ENCODE measurements at places on chromosomes 5 and 9.

DNA sequence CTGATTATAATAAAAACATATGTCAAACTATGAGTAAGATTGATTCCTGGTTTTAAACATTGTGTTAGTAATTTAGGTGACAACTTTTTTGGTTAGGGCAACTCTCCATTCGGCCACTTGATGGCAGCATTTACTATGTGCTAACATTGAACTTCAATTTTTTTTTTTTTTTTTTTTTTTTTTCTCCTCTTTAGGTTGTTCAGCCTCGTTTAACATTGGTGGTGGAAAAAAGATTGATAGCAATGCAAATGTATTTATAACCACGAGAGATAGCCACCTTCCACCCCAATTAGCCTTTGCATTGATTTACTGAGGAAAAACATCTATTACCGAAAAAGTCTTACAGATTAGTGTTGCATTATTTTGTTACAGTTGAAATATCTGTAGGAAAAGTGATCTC is 159.1 kb downstream of the CSNK1G3 start:
- no peak for DNase-seq

DNA sequence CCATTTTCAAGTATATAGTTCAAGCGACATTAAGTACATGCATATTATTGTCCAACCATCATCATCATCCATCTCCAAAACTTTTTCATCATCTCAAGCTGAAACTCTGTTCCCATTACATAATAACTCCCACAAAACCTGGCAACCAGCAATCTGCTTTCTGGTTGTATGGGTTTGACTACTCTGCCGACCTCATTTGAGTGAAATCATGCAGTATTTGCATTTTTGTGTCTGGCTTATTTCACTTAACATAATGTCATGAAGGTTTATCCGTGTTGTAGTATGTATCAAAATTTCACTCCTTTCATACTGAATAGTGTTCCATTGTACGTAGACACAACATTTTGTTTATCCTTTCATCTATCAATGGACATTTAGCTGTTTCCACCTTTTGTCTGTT is 74.8 kb downstream of the SGCD start:
- DNase-seq, result no peak

DNA sequence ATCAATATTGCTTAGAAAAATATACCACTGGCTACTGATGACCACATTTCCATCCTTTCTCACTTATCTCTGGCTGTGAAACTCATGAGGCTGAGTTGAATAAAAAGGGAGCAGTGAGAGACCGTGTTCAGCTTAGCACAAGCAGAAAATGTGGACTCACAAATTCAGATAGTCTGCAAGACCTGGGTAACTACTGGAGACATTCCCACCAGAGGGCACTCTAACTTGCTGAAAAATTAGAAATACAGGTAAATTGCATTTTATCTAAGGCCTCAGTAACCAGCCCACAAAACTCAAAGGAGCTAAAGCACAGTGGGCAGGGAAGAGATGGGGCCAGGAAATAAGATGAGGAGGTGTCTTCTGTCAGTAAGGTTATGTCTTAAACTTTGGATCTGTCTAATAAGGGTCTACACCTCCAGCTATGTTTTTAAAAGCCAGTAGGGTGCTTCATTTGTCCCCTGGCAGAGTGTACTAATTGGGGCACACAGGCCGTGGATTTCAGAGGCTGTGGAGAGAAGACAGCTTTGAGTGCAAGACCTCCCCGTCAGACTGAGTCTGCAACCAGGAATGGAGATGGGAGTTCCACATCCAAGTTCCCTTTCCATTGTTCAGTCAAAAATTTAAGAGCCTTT is 8.7 kb upstream of the NDUFB6 start:
- DNase-seq, result no peak

DNA sequence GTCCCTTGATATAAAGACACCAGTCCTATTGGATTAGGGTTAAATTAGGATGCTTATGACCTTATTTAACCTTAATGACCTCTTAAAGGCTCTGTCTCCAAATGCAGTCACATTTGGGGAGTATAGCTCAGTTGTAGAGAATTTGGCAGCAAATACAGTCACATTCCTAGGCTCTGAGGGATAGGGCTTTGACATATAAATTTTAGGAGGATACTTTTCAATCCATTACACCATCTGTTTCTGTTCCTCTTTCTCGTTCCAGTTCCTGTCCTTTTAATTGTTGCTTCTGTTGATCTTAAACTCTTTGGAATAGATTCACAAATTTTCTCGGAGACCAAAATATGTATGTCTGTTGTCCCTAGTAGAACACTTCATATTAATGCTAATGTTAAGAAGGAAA is 390.0 kb upstream of the PCSK5 start:
- DNase-seq, result no peak

DNA sequence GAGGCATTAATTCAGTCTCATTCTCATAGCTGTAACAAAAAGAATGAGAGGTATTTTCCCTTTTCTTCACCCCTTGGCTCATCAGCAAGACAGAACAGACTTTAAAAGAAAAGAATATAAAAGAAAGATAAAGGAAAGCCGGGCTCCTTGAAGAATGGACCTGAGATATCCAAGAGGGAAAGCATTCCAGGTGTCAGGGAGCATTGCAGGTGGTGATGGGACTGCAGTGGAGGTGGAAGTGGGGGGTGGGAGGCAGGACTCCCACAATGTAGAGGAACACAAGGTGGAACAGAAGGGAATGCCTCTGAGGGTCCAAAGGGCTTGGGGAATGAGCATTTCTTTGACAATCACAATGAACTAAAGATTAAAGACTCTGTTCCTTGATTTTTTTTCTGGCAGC is 10.7 kb upstream of the PUM3 start:
- DNase-seq, result no peak

DNA sequence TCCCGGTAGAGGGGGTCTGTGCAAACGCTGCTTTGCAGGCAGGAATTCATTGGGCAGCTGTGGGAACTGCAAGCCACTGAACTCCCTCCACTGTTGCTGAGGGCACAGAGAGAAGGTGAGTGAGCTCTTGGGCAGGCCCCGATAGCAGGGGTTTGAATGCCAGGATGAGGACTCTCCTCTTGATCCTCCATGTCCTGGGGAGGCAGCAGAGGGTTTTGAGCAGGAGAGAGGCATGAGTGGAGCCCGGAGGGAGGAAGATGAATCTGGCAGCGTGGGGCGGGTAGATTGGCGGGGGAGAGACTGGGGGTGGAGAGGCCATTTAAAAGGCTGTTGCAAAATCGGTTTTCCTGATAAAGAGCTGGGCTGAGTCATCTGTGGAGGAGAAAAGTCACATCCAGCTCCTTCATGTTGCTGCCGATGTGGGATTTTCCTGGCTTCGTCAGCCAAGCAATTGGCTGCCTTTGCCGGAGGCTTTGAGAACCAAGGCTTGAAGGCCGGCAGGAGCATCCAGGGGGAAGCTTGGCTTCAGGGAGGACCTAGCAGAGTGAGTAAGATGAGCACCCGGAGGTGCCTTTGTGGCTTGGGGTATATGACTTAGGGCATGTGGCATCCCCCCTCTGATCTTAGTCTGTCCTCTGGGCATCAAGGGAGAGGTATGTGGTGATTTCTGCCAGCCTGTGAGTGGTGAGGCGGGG is at the start of gene SYNPO:
Gene SYNPO (plus strand): TSS at position 350 of the 695 bp plus-strand sequence. CDS start 7,616 bp downstream, outside the sequence.
- DNase-seq, result no peak

GRCh38 chr5:33969572-33970452 is 14.7 kb downstream of the SLC45A2 start:
- DNase-seq, result no peak

- no peak for DNase-seq
Measured at GRCh38 chr9:136750526-136750925, 2.2 kb upstream of the LCN6 start.

- no peak for DNase-seq
Measured at GRCh38 chr9:18368206-18368605, 105.7 kb upstream of the ADAMTSL1 start.

GRCh38 chr5:121693864-121694263 is 157.8 kb upstream of the FTMT start:
- DNase-seq, result no peak

GRCh38 chr5:114636271-114636670 is 274.4 kb downstream of the KCNN2 start:
- DNase-seq, result no peak

- DNase-seq, result no peak
Measured at GRCh38 chr5:39062530-39062929, 11.7 kb downstream of the RICTOR start.

DNA sequence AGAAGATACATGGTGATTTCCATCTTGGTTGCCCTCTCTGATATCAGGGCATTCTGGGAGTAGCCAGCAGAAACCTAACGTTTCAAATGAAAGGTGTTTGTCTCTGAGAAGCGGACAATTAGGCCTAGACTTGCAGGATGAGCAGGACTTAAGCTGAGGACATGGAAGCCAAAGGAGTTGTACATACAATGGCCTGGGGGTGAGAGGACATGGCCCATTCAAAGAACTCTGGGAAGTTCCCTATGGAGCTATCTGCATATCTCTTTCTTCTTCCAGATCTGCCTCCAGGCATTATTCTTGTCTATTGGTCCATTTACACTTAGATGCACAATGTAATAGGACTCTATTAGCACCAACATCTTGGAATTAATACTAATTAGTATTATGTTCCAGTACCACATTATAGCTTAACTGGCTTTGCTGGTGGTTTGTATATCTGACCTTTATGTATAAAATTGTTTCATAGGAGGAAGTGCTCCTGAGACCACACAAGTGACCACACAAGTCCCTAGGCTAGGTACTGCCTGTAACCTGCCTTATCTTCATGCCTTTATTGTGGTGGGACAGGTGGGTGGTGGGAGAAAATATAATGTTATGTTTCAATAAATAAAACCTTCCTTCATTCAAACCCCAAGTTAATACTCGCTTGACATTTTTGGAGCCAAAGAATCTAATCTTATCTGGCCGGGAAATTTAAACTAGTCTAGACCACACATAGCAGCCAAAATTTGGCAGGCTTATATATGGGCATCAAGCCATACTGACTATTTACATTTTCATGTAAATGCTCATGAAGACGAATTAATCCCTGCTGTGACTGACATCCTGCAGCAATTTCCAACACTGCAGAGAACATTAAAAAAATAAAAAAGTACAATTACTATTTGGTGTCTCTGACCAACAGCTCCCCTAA is 52.1 kb upstream of the EQTN start:
- no peak for DNase-seq

DNA sequence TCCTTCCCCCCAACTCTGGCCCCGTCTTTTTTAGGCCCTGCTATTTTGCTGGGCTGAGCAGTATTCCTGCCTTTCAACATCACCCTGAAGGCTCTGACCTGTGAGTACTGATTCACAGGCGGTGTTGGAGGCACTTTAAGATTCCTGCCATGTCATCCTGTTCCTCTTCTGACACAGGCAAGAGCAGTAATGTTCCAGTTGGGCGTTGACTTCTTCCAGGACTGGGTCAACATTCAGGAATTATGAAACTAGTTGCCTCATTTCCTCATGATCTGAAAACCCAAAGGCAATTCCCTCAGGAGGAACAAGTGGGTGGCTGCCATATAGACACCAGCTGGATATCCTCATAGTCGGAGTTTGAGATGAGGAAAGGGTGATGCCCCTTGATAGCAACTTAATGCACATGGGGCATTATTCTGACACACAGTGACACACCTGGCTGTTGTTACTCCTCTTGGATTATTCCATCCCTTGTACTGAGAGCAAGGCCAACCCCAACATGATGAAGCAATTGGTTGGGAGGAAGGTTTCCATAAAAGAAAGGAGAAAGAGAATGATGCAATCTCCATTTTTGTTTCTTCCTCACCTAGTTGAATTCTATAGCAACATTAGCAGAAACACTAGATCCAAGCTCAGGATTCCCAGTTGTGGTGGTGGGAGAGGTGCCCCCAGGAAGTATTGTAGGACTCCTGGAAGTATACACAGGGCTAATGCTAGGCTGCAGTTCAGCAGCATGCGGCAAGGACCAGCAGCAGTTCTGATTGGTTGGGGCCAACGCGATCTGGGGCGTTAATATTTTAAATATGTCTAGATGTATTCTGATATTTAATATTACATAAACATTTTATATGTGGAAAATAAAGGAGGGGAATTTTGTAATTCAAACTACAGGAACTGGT is 19.6 kb upstream of the GLRX start:
- no peak for DNase-seq

DNA sequence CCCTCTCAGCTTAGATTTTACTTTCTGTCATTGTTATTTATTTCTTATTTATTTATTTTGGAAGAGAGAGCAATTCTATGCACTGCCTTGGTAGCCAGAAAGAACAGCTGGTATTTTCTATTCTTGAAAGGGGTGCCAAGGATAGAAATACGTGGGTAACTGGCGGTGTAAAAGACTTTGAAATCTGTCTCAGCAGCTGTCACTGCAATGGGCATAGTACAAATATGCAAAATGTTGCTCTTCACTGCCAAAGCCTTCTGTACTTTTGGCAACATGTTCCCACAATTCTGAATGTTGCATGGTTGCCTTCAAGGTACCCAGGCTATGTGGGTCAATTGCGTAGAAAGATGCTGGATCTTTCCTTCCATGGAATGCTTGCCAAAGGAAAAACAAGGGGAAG is 230.2 kb upstream of the EDIL3 start:
- no peak for DNase-seq

DNA sequence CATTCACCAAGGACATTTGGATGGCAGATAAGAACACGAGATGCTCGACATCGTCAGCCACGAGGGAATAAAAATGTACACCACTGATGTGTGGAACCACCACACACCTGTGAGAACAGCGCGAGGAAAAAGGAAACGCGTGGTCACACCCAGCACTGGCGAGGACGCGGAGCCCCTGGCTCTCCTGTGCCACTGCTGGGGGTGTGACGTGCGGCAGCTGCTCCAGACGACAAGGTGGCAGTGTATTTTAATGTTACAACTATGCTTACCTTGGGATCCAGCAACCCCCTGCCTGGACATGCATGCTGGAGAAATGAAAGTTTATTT is 13.6 kb upstream of the CEP72 start:
- DNase-seq, result no peak

- no peak for DNase-seq
Measured at GRCh38 chr5:136420168-136420898, 55.0 kb upstream of the TRPC7 start.
